ENCODE measurements at places on chromosomes 5 and 9.

DNA sequence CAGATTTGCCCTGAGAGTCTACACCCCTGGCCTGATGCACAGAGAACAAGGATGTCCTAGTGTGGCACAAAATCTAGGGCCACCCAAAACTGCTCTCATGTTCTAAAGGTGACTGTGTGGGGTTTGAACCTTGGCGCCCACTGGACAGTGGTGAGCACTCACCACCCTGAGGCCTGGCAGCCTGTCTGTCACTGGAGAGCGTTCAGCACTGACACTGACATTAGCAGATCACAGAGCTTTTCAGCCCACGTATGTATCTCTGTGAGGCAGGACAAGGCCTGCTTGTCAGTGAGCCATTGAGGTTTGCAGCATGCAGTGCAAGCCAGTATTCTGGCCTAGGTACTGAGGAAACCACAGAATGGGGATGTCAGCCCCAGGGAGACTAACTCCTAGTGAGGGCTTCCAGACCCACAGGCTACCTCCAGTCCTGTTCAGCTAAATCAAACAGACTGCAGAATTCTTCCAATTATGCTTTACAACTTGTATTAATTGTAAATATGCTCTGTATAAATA lies 38.9 kb upstream of the SLC2A8 start:
- DNase-seq = no peak
- H3K4me3 ChIP-seq = no peak overlapping the region
- H3K27ac ChIP-seq = no peak overlapping the region
- peaks cover 15% of the 10 kb centered on the region for H3K4me1 ChIP-seq

DNA sequence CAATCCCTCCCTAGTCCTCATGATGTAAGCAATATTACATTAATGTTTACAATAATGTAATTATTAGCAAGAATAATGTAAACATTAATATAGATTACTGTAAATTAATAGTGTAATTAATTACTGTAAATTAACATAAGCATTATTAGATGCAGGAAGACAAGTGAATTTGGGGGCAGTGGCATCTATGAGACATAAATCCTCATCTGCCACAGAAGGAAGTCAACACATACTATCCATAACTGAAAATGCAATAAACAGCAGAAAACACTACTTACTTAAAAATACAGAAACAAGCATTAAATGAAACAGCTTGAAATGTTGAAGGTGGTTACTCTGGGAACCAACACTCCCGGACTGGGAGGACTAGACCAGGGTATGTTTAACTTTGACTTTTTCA lies 685 bp upstream of the NIPSNAP3A start:
- DNase-seq = no peak
- peaks cover 14% of the 10 kb centered on the region for H3K4me1 ChIP-seq
- no peaks in the 10 kb centered on the region for H3K27me3 ChIP-seq
- H3K36me3 ChIP-seq = no peaks in the 10 kb centered on the region
- H3K4me3 ChIP-seq = no peak overlapping the region

DNA sequence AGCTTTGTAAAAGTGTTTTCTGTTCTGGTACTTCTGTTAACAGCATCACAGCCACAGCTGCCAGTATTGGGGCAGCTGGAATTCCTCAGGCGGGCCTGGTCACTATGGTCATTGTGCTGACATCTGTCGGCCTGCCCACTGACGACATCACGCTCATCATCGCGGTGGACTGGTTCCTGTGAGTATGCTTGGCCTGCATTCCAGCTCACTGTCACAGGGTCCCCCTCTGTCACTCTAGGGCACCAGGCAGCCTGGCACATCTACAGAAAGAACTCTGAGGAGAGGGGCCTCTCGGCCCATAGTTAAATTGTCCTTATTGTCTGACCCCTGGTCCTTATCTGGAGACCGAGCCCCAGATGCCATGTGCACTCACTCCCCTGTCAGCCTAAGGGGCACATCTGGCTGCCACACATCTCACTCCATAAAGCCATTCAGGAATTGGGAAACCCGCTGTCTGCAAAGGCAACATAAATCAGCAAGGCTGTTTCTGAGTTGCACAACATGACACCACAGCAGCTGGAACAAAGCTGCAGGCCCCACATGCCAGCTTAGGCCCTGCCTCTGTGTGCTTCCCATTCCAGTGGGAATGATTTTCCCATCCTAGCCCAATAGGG lies 77.5 kb downstream of the SLC1A3 start:
- H3K36me3 ChIP-seq = no peaks in the 10 kb centered on the region
- DNase-seq = no peak
- H3K27ac ChIP-seq = no peak overlapping the region
- H3K4me1 ChIP-seq = no peaks in the 10 kb centered on the region
- no peak overlapping the region for H3K4me3 ChIP-seq

DNA sequence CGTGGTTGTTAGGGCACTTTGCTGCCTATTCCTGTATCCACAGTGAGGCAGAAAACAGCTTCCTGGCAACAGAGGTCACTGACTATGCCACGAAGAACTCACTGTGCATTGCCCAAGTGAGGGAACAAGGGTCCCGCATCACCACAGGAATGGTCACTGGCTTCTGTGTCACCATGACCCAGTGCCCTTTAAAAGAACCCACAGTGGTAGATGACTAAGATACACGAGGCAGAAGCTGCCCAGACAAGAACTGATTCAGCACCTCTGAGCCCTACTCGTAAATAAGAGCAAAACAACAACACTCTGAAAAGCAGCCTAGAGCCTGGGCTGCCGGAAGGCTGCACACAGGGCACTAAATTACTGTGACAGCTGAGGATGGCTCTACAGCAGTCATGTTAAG lies 236.6 kb upstream of the RASEF start:
- no peak for DNase-seq
- H3K4me3 ChIP-seq = no peak overlapping the region
- H3K27ac ChIP-seq = no peak overlapping the region
- H3K4me1 ChIP-seq = no peaks in the 10 kb centered on the region

GRCh38 chr5:125412561-125413495 lies 666.4 kb upstream of the ZNF608 start:
- H3K27ac ChIP-seq = peak overlapping the region; percentile 70
- peaks cover 60% of the 10 kb centered on the region for H3K4me1 ChIP-seq
- H3K36me3 ChIP-seq = no peaks in the 10 kb centered on the region
- peak; percentile 79 for DNase-seq
- no peak overlapping the region for H3K4me3 ChIP-seq

GRCh38 chr5:89359046-89359445 lies 476.1 kb upstream of the MEF2C start:
- H3K27me3 ChIP-seq = no peaks in the 10 kb centered on the region
- H3K4me1 ChIP-seq = no peaks in the 10 kb centered on the region
- H3K36me3 ChIP-seq = no peaks in the 10 kb centered on the region
- no peak overlapping the region for H3K4me3 ChIP-seq

DNA sequence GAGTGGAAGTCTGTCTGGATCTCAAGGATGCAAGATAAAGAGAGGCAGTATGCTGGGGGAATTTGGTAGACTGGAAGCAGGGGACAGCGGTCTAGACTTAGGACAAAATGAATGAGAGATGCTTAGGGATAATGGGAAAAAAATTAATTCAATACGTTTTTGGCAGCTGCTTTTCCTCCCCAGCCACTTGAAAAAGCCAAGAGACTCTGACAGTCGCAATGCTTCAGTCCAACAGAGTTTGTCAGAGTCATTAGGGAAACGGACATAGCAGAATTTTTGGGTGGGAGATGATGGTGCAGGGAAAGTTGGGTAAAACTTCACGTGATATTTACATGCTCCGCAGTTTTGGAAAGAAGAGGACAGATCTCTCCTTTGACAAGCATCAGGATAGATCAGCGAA lies 129.7 kb downstream of the GOLPH3 start:
- no peak overlapping the region for H3K4me3 ChIP-seq
- no peaks in the 10 kb centered on the region for H3K36me3 ChIP-seq
- no peak for DNase-seq

GRCh38 chr5:43425983-43426382 lies 13.8 kb upstream of the CCL28 start:
- no peak for DNase-seq
- H3K4me1 ChIP-seq = peaks cover 12% of the 10 kb centered on the region
- H3K27me3 ChIP-seq = no peaks in the 10 kb centered on the region
- H3K27ac ChIP-seq = no peak overlapping the region
